Stimulated activated CD8-positive, alpha-beta memory T cell treated with anti-CD3 and anti-CD28 coated beads, Interleukin-7, amount 100 ng/mL, for 1 hour (primary cell): ENCODE measurements at places on chromosomes 2 and 18.

DNA sequence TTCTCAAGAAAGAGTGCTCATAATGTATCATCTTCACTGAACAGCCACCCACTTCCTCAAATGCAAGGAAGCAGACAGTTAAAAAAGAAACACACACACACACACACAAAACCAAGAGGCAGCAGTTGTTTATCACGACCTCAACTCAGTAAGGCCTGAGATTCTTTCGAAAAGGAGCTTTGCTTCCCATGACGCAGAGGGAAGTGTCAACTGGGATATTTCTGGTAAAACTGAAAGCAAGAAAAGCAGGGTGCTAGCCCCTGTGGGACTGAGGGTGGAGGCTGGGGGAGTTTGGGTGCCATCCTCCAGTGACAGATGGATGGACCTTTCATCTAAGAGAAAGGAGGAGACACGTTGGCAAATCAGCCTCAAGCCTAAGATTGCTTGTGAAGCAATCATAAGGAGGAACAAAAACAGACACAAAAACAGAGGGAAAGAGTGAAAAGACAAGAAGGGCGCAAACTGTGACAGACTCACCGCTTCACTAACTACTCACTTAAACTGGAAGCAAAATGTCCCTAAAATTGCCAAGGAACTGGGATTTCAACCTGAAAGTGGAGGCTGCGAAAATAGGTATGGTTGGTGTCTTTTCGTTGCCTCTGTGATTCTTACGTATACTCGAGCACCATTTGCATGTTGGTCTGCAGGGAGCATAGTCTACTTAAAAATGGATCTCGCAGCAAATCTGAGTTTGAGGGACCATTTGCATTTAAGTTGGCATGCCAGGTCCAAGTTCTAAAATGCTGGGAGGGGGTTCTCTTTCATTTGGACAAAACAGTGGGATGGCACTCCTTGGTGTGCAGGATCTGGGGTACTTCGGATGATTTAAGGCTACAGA lies at the start of gene ARHGAP25:
Gene ARHGAP25 (plus strand): TSS at position 124 of the 838 bp plus-strand sequence. CDS start 389 bp downstream, at position 513.
- no peak for DNase-seq

DNA sequence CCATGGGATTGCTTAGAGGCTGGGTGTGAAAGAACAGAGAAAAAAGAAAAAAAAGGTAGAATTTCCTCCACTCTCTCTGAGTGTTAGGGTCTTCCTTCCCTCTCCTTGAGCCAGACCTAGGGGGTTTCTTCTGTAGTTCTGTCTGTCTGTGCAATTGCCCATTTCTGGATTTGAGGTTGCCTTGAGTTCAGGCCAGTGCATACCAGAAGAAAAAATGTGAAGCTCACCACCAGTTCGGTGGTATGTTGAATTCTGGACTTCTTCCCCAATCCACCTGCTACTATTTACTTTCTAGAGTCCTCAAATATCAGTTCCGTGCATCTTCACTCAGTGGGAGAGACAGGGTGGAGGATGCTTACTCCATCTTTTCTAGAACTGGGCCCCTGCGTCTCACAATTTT lies 15.3 kb upstream of the SELENOI start:
- DNase-seq, result no peak

DNA sequence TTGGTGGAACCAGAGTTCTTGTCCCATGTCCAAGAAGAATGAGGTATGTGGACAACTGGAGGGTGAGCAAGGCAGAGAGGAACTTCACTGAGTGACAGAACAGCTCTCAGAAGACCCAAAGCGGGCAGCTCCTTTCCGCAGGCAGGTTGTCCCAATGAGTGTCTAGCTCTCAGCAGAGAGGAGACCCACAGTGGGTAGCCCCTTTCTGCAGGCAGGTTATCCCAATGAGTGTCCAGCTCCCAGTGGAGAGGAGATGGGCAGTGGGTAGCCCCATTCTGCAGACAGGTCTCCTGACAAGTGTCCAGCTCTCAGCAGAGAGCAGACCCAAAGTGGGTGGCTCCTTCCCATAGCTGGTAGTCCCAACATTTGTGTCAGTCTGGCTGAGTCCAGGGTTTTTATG lies 69.6 kb downstream of the SRBD1 start:
- DNase-seq, result no peak

GRCh38 chr2:148586522-148587128 lies 57.9 kb upstream of the EPC2 start:
- no peak for DNase-seq

DNA sequence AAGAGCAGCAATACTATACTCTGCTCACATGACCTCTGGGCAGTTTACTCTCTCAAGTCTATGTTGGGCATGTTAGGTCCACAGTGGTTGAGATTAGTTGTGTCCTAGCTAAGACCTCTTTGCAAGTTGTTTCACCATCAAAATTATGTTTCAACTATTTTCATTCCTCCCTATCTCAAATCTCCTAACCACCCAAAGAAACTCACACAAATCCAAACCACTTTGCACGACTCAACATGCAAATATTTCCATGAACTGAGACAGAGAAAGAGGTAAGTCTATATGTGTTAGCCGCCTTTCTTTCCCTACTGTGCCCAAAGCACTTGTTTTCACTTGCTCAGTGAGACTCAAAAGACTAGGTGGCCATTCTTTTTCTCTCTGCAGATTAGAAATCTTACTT lies 546.8 kb downstream of the TNS1 start:
- DNase-seq, result no peak

GRCh38 chr2:96801786-96802595 lies 14.1 kb upstream of the CNNM3 start:
- no peak for DNase-seq

DNA sequence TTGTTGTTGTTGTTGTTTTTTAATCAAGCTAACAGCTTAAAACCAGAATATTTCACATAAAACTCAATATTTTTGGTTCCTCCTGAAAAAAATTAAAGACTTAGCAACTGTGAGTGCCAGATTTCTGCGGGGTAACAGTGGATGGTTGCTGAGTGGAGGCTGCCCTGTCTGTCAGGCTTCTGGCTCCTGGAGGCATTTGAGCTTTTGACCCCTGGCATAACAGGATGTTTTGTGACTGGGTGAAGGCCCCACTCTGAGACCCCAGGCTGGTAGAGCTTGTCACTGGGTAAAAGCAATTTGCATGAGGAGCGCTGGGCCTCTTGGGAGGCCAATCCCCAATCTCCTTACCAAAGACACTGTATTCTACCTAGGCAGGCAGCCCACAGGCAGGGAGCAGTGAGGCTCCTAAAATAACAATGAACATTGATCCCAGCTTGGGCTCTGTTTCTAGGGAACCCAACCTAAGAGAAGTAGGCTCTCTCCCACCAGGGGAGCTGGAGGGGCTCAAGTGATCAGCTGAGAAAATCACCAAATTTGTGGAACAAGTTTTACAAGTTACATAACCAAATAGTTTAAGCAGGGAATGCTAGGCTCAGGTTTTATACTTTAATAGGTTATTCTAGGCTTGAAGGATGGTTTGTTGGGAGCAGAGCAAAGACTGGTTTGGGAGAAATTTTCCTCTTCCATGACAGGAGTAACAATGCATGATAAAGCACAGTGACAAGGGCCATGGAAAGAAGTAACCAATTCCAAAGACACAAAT lies 5.9 kb upstream of the SPRED2 start:
- no peak for DNase-seq

- peak; percentile 4 for DNase-seq
These were observed 47.1 kb upstream of the SELENOI start for GRCh38 chr2:26298638-26299393.

- DNase-seq, result no peak
These were observed 52.0 kb downstream of the EIPR1 start for GRCh38 chr2:3325458-3326181.

DNA sequence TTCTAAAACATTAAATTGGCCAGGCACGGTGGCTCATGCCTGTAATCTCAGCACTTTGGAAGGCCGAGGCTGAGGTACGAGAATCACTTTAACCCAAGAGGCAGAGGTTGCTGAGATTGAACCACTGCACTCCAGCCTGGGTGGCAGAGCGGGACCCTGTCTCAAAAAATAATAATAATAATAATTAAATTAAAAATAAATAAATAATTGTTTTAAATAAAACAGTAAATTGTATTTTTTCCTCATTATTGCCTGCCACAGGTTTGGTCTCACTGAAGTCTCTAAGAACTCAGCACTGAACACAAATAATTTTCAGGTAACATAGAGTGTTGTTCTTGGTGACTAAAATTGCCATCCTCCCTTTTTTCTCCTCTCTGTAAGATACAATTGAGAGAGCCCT lies 19.8 kb downstream of the COL5A2 start:
- DNase-seq, result no peak

DNA sequence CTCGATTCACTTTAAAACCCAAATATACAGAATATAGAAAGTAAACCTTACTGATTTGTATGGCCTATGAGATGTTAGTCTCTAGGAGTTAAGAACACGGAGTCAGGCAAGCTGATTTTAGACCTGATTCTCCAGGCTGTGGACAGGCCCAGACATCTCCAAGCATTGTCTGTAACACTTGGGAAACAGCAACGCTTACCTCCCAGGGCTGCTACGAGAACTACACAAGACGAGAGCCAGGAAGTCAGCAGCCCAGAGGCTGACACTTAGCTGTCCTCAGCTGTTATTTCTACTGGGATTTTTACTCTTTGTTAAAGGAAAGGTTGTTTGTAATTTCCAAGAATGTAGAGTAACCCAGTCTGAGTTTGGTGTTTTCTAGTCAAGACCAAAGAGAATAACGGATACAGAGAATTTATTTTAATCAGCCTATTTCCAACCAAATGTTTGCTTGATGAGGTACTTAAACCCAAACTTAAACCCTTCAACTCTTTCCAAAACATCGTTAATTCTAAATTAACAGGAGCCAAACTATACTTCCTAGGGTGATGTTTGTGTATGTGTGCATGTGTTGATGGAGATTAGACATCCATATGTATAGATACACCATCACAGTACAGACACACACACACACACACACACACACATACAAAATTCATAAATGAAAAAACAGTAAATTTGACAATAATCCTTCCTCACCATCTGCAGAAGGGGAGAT lies 123.4 kb downstream of the LAMA1 start:
- no peak for DNase-seq

DNA sequence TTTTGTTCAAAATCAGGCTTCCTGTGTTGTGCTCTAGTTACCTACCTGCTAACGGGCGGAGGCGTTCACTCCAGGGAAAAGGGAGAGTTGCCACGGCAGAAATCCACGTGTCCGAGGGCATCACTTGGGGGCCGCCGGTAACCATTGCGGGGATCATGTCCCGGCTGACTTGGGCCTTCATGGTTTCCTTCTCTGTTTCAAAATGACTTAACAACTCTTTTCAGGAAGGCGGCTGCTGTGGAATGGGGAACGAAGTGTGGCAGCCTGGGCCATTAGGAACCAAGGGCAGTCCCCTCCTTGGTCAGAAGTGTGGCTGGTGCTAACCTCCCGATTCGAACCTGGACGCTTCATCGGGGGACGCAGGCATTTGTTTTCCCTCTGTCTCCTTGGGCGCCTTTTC lies 56.8 kb downstream of the INPP5D start:
- no peak for DNase-seq

DNA sequence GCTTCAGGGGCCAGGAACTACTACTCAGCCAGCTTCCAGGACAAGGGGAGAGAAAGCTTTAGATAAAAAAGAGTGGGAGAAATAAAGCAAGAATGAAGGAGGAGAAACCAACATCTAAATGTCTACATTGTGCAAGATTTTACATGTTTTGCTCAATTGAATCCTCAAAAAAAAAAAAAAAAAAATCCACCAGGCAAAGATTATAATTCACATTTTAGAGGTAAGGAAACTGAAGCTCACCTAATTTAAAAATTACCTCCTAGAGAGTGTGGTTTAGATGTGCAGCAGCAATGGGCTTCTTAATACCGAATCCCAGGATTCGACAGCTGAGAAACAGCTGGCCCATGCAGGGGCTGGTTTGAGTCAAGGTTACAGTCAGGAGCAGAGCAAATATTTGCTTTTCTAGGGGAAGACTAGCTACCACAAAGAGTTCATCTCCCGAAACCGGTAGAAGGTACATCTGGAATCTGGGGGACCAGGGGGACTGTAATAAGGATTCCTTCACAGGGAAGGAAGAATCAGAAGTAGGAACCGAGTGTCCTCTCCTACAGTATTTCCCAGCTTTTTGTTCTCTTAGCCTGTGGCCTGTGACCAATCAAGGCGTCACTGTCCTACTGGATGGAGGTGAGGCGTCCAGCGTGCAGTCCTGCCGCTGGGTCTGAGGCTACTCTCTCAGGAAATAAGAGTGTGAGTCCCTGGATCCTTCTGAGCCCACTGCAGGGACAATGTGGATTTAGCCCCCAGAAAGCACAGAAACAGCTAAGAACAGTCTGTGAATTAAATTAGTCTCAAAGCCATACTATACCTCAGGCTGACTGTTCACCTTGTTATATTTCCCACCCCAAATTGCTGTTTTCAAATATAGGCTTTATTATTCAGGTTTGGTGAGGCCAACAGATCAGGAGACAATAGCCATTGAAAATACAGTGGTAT lies 42.3 kb downstream of the IL1R2 start:
- no peak for DNase-seq

DNA sequence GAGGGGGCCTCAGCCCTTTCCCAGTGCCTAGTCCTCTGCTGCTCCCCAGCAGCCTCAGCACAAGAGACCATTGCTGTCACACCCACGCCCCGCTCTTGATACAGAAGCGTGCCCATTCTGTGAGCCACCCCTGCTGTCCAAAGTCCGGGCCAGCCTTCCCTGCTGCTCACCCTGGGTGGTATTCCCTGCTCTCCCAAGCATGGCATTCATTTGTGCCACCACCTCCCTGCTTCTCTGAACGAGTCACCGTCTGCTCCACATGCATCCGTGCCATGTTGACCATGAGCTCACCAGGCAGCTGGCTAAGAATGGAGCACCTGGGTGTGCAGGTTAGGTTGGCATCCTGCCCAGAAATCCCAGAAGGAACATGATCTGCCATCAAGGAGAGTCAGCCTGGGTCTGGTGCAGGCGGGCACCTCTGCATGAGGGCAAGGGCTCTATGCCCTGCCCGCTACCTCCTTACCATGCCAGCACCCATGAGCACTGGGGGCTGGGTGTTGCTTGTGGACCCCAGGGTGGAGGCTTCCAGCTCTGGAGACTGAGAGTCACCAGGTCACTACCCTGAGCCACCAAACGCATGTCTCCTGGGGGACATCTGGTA lies 63.0 kb downstream of the TWIST2 start:
- DNase-seq, result no peak

DNA sequence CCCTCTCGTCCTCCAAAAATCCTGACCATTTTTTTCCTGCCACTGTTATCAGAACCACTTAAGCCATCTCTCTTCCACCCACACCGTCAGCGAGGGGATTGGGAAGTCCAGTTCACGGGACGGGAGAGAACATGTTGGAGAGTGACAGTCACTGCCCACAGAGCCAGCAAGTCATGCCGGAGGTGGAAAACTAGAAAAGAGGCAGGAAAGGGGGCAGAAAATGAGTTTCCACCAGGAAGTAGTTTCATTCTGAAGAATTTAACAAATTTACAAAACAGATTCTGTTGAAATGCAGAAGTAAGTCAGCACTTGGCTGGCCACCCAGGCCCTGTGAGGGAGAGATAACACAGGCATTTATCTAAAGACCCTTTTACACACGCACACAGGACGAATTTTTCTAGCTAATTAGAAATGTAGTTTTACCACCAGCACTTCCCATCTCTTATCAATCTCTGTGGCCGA lies 431.3 kb downstream of the TSN start:
- no peak for DNase-seq

DNA sequence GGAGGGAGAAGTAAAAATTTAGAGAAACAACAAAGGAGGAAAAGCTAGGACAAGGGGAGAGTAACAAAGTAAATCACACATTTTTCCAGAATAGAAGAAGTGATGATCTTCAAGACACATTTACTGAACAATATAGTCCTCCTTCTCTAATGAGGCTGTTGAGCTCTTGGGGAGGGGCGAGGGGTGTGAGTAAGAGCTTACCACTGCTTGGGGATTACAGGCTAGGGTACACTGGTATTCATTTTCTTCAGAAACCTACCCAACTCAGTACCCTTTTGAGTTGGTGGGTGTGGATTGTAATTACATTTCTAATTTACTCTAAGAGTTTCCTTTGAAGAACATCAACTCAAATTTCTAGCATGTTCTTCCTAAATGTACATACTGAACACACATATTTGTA lies 157.7 kb upstream of the ZFP36L2 start:
- no peak for DNase-seq
